ENCODE measurements at places on chromosomes 7 and 10.

GRCh38 chr7:75715864-75716263 lies 22.9 kb downstream of the HIP1 start:
- no peak for DNase-seq

- DNase-seq = no peak
Measured at GRCh38 chr10:47269294-47269693, 30.7 kb upstream of the GDF10 start.

- no peak for DNase-seq
Measured at GRCh38 chr7:43395351-43395750, 187.6 kb upstream of the STK17A start.

- no peak for DNase-seq
Measured at GRCh38 chr10:127776816-127777215, 39.8 kb downstream of the FOXI2 start.
